Fibroblast of mammary gland (primary cell): ENCODE measurements at places on chromosomes 3 and 15.

DNA sequence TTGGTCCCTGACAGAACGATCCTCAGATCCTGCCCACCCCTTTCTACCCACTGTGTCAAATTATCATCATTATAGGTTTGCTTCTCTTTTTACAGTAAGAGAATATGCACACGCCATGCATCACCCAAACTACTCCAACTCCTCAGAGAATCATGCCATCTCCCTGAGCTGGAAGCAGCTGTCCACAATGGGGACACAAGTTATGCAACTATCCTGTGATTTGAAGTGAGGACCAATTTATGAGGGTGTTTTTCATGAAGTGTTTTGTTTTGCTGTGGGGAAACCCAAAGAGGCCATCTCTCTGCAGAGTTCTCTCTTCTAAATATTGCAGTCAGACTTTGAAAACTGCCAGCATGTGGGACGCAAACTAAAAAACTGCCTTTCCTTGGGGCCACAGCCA is 35.8 kb upstream of the TNFSF10 start:
- no peak for DNase-seq

- no peak for DNase-seq
Measured at GRCh38 chr3:76834657-76835056, 205.2 kb upstream of the ROBO2 start.

DNA sequence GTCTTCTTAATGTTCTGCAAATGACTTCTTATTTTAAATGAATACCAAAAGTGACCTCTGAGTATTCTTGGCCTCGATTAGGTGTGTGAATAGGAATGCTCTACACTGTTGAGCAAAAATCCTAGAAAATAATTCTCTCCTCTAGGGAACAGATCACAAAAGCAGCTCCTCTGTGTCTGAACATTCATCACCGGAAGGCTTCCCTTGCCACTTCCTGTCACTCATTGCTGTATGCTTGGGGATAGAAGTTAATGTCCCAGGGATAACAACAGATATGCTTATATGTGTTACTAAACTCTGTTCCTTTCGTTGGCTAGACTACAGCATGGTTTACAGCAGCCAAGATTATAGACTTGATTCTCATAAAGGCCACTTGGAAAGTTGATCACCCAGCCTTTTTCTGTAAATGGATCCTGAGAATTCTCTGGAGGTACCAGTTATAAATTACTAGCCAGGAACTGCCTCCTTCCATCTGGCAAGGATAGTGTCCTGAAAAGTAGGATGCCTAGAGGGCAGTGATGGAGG is 16.0 kb upstream of the PTX3 start:
- peak; percentile 3 for DNase-seq

DNA sequence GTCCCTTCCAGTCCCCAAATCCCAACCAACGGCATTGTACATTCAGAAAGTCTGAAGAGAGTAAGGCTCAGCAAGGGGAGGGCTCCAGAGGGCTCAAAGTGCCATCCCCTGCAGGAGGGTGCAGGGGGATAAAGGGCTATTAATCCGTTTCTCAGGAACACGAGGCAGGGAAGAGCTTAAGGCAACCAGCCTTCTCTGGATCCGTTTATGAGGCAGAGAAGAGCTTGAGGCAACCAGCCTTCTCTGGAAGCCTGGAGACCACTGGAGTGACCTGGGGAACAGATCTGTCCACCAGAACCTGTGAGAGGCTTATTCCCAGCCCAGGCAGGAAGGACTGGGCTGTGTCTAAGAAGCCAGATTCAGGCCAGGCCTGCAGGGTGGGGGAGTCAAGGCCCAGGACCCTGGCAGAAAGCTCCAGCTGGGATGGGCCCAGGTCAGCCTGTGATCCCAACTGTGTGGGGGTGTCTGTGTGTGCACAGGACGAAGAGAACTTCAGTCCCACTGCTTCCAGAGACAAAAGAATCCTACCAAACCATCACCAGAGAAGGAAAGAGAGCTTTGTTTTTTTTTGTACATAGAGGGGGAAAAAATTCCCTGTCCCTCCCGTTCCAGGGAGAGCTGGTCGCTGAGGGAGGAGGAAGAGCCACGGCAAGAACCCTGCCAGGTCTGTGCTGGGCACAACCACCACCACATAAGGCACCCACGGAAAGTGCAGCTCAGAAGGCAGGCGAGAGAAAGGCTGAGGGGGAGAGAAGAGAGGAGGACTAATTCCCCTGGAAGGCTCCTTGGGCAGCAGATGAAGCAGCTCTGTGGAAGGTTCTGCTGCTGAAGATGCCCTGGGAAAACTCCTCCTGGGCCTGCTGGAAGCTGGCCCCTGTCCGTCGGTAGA is 1.6 kb upstream of the ULK3 start:
- DNase-seq: no peak

DNA sequence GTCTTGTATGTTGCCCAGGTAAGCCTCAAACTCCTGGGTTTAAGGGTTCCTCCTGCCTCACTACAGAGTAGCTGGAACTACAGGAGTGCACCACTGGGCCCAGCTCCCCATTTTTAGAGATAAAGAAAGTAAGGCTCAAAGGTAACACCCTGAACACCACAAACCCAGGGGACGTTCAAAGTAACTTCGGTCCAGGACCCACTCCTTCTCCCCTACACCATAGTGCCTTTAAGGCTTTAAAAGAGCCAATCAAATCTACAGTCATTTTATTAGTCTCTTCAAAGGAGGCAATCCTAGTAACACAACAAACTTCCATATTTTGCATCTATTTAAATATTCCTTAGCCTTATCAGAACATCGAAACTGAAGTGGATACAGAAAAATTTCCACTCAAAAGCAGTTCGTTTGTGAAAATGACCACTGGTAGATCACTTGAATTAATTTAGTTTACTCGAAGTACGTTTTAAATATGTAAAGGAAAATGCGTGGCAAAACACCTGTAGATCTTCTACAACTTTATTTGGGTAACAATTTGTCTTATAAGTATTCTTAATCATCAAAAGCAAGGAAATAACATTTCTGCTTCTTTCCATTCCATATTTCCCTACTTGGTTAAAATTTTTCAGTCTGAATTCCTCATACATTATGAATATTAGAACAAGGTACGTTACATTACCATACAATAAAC is 1.8 kb downstream of the STAG1 start:
- DNase-seq: peak; percentile 20

- DNase-seq: peak; percentile 79
Measured at GRCh38 chr3:4866866-4867265, 112.4 kb upstream of the BHLHE40 start.

- DNase-seq: no peak
Measured at GRCh38 chr3:11126653-11127052, 27.6 kb upstream of the HRH1 start.

DNA sequence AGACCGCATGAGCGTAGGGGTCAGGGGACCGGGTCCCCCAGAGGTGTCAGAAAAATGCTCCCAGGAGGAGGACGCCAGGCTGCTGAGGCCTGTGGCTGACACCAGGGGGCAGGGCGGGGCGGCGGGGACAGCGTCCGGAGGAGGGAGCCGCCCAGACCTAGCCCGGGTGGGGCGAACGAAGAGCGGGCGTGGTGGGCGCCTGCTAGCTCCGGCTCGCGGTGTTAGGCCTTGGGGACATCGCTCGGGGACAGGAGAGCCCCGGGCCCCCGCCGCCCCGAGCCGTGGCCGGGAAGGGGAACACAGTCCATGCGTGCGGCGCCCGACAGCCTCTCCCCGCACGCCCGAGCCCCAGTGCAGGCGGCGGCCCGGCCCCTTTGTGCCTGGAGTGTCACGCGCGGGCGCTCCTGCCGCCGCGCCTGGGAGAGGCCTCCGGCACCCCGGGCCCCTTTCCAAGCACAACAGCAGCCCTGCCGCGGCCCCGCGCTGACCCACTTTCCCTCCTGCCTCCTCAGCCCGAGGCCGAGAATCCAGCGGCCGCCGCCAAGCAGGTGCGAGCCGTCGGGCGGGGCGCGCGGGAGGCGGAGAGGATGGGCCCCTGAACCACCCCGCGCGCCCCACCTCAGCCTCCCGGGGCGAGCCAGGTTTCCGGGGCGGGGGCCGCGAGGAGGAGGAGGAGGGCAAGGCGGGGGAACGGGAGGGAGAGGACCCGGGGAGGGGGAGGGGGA is 111.0 kb upstream of the KLF13 start:
- peak; percentile 47 for DNase-seq

- peak; percentile 56 for DNase-seq
Measured at GRCh38 chr3:184040010-184040409, 8.5 kb downstream of the HTR3D start.

GRCh38 chr3:52171514-52172261 is 17.5 kb upstream of the POC1A start:
- peak; percentile 58 for DNase-seq

DNA sequence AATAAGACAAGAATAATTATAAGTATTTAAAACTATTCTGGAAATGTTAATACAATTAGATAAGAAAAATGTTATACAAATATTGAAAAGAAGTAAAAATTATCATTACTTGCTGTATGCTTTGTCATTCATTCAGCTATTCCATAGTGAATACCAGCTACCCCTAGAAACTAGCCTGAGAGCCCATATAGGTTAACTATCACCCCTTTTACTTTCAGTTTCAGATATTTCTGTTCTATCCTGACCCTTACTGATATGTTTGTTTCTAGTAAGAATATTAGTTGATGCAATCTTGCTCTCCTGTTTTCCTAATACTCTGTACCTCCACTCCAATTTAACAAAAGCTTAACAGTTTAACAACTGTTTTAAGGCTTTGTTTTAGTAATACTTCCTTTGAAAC is 31.6 kb downstream of the FAM227B start:
- no peak for DNase-seq

- DNase-seq: no peak
Measured at GRCh38 chr3:127604035-127604434, 5.8 kb downstream of the MCM2 start.

DNA sequence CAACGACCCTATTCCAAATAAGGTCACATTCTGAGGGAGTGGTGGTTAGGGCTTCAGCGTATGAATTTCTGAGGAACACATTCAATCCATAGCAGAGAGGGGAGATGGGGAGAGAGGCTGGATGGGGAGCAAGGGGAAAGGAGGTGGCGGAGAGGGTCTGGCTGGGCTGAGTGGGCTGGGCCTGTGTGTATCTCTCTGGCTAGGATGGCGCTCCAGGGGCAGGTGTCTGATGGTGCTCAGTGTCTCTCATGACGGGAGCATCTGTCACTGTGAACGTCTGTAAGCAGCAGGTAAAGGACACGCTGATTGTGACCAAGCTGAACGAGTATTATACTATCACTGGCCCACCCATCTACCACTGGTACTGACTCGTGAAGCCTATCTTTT is 159.6 kb downstream of the XXYLT1 start:
- no peak for DNase-seq
